Fibroblast of skin of left biceps (primary cell): ENCODE measurements at places on chromosomes 7 and 10.
A peak's percentile ranks its signal among the peaks of the same experiment; 100 is the strongest.

DNA sequence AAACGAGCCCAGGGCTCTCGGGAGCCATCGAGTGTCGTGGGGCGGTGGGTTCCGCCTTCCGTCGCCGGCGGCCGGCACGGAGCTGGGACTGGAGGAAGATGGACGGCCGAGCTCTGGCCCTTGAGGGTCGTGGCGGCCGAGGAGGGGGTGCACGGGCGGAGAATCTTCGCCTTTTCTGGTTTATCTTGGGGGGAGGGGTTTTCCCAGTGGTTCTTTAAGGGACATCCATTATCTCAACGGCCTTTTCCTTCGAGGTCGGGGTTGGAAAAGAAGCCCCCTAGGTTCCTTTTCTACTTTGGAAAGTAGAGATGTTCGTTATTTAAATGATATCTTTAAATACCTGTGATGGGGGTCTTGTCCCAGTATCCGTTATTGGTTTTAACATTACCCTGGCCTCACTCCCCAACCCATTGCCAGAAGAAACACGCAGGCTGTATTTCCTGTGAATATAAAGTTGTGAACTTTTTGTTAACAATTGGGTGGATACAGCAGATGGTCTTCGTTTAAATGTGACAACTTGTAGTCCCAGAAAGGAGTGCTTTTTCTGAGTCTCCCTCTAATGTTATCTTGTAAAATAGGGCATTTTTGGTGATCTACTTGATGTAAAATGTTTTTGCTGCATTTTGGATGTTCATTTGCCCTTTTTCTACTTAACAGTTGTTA is 765 bp downstream of the CCAR1 start:
- DNase-seq, result no peak

GRCh38 chr7:16465469-16466361 is at the start of gene SOSTDC1:
Gene SOSTDC1 (minus strand): TSS chr7:16465738. CDS start chr7:16465668, 70 bp downstream.
- DNase-seq, result no peak

- DNase-seq, result no peak
Measured at GRCh38 chr7:127252778-127253280, at the start of gene GRM8. Gene GRM8 (minus strand): TSS chr7:127252941.

DNA sequence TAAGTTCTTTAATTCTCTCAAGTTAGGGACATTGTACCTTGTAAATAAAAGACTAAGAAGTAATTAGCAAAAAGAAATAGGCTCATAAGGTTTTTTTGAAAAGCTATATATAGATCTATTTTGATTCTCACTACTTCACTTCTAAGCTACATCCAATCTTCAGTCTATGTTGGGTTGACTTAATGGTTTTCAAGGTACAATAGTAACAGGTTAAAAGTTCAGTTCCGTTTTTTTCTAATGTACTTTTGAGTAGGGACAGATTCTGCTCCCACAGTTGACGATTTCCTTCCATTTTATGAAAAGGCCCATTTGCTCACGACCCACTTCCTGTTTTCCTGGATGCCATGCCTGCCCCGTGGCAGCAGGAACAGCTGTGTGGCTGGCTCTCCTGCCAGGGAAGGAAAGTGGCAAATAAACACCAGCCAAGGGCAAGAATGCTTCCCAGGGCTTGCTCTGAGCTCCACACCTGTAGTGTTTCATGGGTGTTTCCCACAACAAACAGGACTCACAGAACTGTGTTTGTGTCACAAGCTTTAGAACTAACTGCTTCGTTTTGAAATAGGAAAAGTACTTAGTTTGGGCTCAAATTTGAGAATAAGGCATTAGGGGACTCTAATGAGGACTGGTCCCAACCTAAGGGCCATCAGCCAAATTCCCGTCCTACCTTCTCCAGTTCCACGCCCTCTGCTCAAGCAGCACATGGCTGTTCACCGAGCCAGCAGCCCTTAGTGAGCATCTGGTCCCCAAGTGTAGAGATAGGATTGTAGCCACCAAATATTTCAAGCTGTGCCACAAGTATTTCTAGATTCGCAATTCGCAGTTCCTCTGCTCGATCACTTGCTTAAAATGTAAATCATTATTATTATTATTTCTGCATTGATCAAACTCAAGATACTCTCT is 240.7 kb downstream of the COBL start:
- no peak for DNase-seq

DNA sequence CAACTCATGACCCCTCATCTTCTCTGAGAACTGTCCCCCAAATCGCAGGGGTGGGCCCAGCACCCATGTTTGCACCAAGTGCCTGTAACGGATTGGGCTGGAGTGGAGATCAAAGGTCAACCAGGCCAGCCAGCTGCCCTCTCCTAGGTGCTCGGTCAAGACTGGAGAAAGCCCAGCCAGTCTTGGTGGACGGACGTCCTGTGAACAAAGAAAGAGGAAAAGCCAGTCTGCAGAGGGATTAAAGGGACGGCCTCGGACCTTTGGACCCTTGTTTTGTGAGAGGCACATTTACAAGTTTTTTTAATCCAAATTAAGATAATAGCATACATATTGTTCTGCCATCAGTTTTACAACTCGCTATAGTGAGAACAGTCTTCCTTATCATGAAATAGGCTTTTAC is 31.7 kb upstream of the GALNTL5 start:
- no peak for DNase-seq

GRCh38 chr10:80137920-80138319 is 5.4 kb downstream of the PLAC9 start:
- DNase-seq, result no peak

DNA sequence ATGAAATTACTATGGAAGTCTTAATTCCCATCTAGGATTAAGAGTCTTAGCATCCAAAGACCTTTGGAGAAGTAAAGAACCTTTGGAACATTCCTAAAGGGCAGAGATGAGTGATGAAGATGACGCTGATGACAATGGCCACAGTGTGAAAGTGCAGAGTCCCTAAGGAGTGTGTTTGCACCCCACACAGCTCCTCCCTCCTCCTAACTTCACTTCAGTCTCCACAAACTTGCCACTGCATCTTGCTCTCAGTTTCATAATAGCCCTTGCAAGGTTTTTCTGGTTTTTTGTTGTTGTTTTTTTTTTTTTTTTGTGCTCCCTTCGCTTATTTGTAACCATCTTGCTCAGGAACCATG is 117.5 kb upstream of the ANLN start:
- DNase-seq, result no peak

DNA sequence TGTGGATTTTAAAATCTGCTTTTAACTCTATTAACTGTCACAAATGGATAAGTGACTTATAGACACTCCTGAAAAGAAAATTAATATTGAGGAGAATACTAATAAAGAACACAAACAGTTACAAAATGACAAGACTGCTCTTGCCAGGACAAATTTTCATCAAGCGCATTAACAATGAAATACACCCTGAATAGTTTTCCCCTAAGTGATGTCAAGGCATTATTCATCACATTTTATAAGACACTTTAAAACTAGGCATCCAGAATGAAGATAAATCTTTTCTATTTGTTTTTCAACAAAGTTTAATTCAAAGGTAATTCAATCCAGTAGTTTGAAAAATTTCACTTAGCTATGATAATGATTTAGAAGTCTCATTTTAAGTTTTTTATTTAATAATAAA is 110.5 kb upstream of the SEC61G start:
- DNase-seq, result no peak

- DNase-seq, result no peak
Measured at GRCh38 chr7:140423501-140423900, 19.6 kb downstream of the RAB19 start.

GRCh38 chr10:33258967-33259366 is 75.5 kb downstream of the NRP1 start:
- DNase-seq, result no peak

- peak; percentile 84 for DNase-seq
Measured at GRCh38 chr7:32905175-32905662, 13.7 kb upstream of the KBTBD2 start.

DNA sequence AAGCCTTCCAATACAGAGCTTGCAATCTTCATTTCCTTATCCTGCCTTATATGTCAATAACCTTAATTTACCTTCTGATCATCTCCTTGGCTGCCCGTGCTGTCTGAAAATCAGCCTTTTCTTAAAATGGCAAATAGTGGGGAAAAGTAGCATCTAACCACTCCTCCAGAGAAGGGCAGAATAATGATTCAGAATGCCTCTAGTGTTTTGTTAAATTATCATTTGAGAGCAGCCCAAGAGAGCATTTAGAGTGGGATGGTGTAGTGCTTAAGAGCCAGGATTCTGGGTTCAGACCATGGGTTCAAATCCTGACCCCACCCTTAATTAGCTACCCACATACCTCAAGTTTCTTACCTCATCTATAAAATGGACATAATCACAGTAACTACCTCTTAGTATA is 4.6 kb upstream of the TMEM139 start:
- DNase-seq, result no peak

- no peak for DNase-seq
Measured at GRCh38 chr7:26854876-26855855, 9.2 kb downstream of the SKAP2 start.

- DNase-seq, result no peak
Measured at GRCh38 chr10:3832022-3832786, 47.2 kb upstream of the KLF6 start.

GRCh38 chr7:37007268-37007667 is 283.0 kb upstream of the AOAH start:
- DNase-seq, result no peak
